Activated CD8-positive, alpha-beta memory T cell treated with anti-CD3 and anti-CD28 coated beads for 1 hour (primary cell): ENCODE measurements at places on chromosomes 13 and 19.

DNA sequence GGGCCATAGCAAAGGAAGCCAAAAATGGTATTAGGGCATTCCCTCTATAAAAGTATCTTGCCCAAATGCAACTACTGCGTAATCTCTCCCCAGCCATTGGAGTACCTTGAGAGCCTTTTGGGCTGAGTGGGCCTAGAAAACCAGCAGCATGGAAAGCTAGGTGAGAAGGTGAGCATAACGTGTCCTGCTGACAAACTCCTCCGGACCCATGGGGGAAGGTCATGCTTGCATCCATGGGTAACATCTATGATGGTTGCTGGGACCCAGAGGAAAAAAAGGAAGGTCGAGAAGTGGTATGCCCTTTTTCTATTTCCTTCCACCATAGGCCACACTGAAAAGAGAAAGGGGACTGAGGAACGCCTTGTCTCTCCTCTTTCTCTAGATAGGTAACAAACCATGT lies 57.4 kb downstream of the ZNF728 start:
- no peak for DNase-seq

DNA sequence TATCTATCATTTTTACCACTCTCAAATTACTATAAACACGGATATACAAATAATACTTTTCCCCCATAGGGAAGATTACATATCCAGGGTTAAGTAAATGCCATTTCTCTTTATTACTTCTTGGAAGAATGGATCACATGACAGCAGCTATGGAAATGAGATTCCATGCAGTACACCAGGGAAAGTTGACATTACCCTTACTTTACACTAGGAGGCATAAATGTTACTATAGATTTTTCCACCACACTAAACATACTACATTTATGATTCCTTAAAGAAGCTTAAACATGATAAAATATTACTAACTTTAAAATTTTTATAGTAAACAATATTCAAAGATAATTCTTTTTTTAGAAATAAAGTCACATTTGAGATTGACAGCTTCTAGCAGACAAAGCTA lies 611.4 kb downstream of the PCDH9 start:
- no peak for DNase-seq

DNA sequence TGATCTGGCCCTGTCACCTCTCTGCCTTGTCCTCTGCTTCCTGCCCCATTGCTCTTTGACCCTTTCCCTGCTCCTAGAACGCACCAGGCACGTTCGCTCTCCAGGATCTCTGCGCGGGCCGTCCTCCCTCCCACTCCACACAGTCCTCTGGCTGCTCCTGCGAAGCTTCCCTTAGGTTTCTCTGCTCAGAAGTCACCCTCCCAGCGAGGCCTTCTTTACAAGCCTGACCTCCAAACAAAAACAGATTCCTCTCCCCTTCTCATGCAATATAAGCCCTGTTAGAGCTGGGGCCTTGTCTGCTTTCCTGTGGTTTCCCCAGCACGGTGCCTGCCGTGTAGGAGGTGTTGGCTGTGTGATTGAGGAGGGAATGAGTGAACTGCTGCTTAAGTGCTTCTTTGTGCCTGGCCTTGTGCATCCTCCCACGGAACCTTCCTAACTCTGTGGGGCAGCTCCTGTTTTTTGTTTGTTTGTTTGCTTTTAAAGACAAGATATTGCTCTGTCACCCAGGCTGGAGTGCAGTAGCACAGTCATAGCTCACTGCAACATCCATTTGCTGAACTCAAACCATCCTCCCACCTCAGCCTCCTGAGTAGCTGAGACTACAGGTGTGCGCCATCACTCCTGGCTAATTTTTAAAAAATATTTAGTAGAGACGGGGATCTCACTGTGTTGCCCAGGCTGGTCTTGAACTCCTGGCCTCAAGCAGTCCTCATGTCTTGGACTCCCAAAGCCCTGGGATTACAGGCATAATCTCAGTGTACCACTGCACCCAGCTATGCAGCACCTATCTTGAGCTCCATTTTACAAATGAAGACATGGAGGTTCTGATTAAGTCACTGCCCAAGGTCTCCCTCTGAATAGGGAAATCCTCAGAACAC lies 82.0 kb downstream of the SIPA1L3 start:
- DNase-seq: no peak

DNA sequence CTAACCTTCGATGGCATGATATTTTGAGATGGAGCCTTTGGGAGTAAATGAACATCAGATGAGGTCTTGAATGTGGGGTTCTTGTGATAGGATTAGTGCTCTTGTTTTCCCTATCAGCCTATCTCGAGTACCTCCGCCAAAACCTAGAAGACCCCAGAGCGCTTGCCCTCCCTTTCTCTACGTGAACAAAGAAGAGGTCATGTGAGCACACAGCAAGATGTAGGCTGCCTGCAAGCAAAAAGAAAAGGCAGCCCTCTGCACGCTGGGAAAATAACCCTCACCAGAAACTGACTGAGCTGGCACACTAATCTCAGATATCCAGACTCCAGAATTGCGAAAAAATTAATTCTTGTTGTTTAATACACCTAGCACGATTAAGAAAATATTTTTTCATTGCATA lies 799.8 kb upstream of the SLC10A2 start:
- DNase-seq: no peak

DNA sequence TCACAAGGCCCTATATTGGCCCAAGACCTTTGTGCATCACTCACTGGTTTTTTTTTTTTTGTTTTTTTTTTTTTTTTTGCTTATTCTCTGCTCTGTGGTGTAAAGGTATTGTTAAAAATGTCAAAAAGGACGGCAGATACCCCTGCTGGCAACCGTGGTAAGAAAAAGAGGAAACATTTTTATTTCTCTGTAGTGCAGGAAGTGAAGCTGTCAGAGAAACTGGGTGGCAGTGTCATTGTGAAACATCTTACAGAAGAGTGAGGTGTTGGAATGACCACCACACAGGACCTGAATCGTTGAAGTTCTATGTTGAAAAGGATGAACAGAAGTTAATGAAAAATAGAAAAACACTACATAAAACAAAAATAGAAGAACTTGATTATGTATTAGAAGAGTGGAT lies 346.4 kb downstream of the FGF9 start:
- no peak for DNase-seq

DNA sequence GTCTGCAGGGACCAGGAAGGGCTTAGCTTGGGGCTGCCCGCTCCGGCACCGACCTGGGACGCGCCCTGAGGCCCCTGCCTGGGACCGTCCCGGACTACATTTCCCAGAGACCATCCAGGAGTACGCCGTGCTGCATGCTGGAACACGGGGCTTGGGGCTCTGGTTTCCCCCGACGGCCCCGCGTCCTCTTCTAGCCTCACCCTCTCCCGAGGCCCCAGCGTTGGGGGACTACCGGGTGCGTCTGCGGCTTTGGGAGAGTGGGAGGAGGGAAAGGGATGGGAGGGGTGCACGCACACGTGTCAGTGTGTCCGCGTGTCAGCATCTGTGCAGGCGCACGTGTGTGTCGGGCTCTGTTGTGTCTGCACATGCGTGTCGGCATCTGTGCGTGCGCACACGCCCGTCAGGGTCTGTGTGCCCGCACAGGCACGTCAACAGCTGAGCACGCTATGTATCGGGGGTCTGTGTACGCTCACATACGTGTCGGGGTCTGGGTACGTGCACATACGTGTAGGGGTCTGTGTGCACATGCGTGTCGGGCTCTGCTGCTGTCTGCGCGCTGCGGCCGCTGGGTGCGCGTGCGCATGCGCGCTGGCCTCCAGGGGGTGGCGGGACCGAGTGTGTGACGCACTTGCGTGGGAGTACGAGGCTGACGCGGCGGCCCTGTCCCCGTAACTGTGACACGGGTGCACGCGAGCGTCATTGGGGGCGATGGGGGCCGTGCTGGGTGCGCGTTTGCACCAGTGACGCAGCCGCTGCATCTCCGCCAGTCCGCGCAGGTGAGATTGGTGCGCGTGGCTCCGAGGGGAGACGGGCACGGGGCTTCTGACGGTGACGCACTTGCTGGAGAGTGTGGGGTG lies at the start of gene ZNF331:
TSS of gene ZNF331 (plus strand) at position 625 of the 857 bp plus-strand sequence. CDS start 31,232 bp downstream, outside the sequence.
- DNase-seq: peak; percentile 81

DNA sequence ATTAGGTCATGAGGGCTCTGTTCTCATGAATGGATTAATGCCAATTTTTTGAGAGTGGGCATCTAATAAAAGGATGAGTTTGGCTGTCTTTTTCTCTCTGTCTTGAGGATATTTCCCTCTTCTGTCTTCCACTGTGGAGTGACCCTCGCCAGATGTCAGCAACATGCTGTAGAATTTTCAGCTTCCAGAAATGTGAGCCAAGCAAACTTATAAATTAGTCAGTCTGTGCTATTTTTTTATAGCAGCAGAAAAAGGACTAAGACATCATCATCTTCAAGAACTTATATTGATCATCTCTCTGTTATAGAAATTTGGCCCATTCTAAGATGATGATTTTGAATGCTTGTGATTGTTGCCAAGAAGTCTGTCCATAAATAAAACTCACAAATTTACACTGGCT lies 431.4 kb downstream of the FGF9 start:
- no peak for DNase-seq

GRCh38 chr13:102977471-102977870 lies 88.7 kb downstream of the SLC10A2 start:
- no peak for DNase-seq

DNA sequence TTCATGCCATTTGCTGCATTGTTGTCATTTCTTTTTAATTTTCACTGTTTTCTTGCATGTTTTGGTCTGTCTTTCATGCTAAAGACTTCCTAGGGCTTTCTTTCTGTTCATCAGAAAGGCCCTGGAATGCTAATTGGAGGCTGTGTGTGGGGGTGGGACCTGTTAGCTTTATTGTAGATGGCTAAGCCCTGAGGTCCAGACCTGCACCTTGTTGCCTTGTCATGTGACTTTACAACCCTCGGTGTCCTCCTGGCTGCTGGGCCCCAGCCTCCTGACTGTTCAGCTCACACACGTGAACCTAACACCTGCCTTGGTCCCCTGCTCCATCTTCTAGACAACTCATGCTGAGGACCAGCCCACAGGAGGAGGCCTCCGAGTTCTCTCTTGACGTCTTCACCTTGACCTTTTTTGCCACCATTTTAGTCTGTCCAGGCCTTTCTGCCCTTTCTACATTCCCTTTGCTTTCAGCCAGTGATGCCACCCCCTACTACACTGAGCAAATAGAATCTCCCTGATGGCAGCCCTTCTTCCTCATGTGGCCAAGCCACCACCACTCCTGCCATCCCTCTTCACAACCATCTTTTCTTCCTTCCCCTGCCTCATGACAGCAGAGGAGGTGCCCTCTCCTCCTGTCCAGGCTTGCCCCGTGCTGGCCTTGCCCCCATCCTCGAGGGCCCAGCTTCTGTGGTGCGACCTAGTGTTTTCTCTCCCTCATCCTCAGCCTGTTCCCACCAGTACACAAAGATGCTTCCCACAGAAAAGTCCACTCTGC lies 41.4 kb upstream of the GPI start:
- no peak for DNase-seq

- DNase-seq: no peak
These were observed 34.5 kb downstream of the MYO9B start for GRCh38 chr19:17109962-17110598.

GRCh38 chr19:2362046-2362969 lies 2.2 kb downstream of the TMPRSS9 start:
- DNase-seq: no peak

GRCh38 chr13:30376426-30377311 lies 45.6 kb upstream of the UBE2L5 start:
- DNase-seq: no peak

- DNase-seq: no peak
These were observed 32.2 kb downstream of the SLC10A2 start for GRCh38 chr13:103033999-103034398.

DNA sequence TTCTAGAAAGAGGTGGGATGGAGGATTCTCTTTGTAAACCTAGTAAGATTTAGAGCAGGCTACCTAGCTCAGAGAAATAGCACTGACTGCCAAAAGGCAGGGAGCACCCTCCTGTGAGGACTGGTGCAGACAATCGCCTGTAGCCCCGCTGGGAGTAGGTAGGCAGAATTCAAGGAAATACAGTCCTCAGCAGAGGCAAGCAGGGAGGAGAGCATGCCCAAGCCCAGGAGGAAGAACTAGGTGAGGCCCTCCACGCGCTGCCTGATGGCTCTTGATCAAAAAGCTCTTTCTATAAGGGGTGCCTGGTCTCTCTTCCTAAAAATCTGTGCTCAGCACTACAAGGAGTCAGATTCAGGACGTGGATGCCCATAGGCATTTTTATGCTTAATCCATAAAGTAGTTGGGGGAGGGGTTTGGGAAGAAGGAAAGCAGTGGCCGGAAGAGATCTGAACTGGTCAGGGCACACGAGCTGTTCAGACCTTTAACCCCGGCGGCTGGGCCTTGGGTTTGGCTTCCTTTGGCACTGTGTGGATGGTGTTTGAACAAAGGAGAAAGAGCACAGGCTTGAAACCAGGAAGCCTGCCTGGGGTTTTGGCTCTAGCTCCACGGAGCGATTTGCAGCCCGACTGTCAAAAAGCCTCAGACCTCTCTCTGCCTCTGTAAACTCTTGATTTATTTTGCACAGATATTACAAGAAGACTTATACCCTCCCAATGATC lies 320.6 kb downstream of the FOXO1 start:
- DNase-seq: no peak

DNA sequence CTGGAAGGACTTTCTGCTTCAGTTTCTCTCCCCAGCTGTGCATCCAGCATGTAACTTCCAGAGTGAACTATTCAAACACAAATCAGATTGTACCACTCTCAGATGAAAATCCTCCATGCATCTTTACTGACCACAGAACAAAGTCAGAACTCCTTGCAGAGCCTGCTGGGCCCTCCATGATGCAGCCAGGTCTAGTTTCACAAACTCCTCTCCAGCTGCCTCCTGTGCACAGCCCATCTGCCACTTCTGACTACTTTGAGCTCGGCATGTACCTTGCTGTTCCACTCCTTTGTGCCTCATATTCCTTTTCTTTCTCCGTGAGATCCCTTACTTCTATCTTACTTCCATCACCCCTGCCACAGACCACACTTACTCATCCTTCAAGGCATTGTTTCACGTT lies 31.4 kb downstream of the NALCN start:
- no peak for DNase-seq

- DNase-seq: no peak
These were observed 386 bp downstream of the VAV1 start for GRCh38 chr19:6772866-6773322.

DNA sequence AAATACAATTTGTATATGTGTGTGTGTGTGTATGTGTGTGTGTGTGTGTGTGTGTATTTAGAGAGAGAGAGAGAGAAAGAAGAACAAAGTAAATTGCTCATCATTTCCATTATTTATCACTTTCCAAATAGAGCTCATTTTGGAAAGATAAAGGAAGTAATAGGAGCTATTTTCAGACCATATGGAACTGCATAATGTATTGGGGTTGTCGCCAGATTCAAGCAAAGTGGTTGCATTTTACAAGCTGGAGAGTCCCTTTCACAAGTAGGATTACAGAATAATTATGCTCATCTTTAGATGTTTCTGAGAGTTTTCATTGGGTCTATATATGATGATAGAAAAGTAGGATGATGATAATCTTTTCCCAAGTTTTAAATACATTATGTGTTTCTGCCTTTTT lies 842.7 kb upstream of the SLC10A2 start:
- no peak for DNase-seq
